ENCODE measurements at places on chromosomes 1 and 21. TPM values are rescaled to one million over a fixed set of nuclear protein-coding genes. Genes with fewer than 3 reads are reported as not detected.

Gene U2AF1
- 18.3 TPM for total RNA-seq

Gene CFAP45
- not detected for total RNA-seq

Gene DCST1
- not detected for total RNA-seq

Gene SMCP
- not detected for total RNA-seq

Gene LEFTY1
- 0.08 TPM for total RNA-seq

Gene B3GALT2
- total RNA-seq, result 16.8 TPM

Gene PCSK9
- 1.2 TPM for total RNA-seq

Gene NUP210L
- not detected for total RNA-seq

Gene ASCL5
- total RNA-seq, result not detected

Gene RAB7B
- 9.0 TPM for total RNA-seq

Gene TNFAIP8L2
- total RNA-seq, result not detected

Gene FOXD3
- total RNA-seq, result 0.05 TPM

Gene NEGR1
- total RNA-seq, result 10.8 TPM

Gene ANGPTL3
- total RNA-seq, result not detected

Gene OR2AK2
- total RNA-seq, result not detected

Gene CTTNBP2NL
- 12.2 TPM for total RNA-seq

Gene OSCP1
- 9.4 TPM for total RNA-seq

Gene TIAM1
- total RNA-seq, result 7.8 TPM

Gene AKT3
- 10.4 TPM for total RNA-seq

Gene OR2L2
- not detected for total RNA-seq

Gene LCE1D
- total RNA-seq, result not detected

Gene OR2L5
- total RNA-seq, result not detected

Gene GBP6
- 0.16 TPM for total RNA-seq

Gene RAP1GAP
- total RNA-seq, result not detected

Gene C1orf185
- total RNA-seq, result not detected

Gene KLHDC9
- 6.8 TPM for total RNA-seq

Gene TMEM269
- total RNA-seq, result 0.03 TPM

Gene MIXL1
- not detected for total RNA-seq

Gene CSDE1
- 1,775 TPM for total RNA-seq

Gene PROX1
- 6.7 TPM for total RNA-seq

Gene TAF1A
- total RNA-seq, result 9.1 TPM

Gene ANKRD65
- total RNA-seq, result not detected

Gene PLXNA2
- 8.6 TPM for total RNA-seq

Gene PLA2G5
- total RNA-seq, result not detected

Gene TRIM58
- not detected for total RNA-seq

Gene GLMN
- total RNA-seq, result 14.5 TPM

Gene CRP
- total RNA-seq, result not detected

Gene LHX8
- total RNA-seq, result not detected

Gene CRYZ
- 46.0 TPM for total RNA-seq

All from myocyte (in vitro differentiated cells).